ENCODE measurements at places on chromosomes 2 and 18.

- DNase-seq: peak; percentile 71
These were observed 65.3 kb downstream of the TNS1 start for GRCh38 chr2:217937446-217937845.

GRCh38 chr18:48367557-48367956, 41.6 kb downstream of the ZBTB7C start:
- no peak for DNase-seq

DNA sequence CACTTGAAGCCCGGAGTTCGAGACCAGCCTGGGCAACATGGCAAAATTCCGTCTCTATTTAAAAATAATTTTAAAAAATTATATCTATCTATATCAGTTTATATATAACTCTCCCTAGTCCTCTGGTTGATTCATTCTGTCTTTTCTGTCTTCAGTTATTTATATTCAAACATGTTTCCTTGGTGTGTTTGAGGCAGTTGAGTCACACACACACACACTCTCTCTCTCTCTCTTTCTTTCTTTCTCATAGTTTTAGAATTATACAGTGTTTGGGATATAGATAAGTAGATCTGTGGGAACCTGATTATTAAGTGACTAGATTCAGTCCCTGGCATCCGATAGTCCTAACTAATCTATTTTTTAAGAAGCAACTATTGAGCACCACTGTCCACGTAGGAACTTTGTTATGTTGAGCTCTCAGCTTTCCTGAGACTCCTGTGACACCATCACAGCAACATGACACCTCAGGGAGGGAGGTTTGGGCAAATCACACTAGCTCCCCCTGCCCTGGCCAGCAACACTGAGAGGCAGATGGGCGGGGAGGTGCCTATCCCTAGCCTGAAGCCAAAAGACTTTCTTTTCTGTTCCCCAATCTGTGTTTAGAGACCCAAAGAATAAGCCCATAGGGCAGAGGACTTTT, 482.7 kb downstream of the DLGAP1 start:
- no peak for DNase-seq

GRCh38 chr2:120709608-120710041, 26.0 kb upstream of the GLI2 start:
- DNase-seq: peak; percentile 63

- peak; percentile 93 for DNase-seq
These were observed 1.1 kb upstream of the CDH2 start for GRCh38 chr18:28177828-28178635.

DNA sequence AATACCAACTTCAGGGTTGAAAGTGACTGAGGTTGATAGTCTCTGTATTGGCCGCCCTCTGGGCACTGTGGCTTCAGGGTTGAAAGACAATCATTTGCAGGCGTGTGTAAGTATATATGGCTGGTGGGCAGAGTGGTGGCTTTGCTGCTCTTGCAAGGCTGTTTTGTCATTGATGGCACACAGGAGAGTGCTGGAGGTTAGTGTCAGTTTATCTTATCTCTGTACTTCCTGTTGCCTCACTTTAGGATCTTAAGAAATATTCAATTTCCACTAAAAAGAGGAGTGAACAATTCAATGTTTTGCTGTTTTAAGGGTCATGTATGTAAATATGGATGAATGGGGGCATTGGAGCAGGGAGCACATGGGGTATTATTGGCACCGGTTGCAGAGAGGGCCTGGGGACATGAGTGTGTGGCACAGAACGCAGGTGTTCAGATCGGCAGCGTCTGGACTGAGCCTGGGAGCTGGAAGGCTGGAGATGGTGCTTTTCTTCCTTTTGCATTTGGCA, 51.5 kb downstream of the NCK2 start:
- peak; percentile 52 for DNase-seq

DNA sequence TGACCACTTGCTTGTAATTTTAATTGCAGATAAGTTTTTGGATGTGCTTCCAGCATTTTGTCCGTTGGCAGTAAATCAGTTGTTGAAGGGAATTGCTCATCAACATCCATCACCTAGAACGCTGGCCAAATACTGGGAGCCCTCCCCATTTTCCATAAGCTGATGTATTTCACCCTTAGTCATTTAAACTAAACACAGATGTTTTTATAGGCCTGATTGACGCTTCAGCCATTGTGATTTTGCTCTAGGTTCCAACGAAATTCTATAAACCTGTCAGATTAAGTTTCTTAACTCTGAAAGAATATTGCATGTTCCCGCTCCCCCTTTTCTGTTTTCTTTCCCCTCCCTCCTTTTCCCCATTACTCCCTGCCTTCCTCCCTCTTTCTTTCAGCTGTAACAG, 1.0 kb upstream of the RPRM start:
- DNase-seq: no peak

- no peak for DNase-seq
These were observed 31.8 kb downstream of the CRIM1 start for GRCh38 chr2:36387258-36387916.
